ENCODE measurements at places on chromosomes 16 and 17.
A peak's percentile ranks its signal among the peaks of the same experiment; 100 is the strongest.

DNA sequence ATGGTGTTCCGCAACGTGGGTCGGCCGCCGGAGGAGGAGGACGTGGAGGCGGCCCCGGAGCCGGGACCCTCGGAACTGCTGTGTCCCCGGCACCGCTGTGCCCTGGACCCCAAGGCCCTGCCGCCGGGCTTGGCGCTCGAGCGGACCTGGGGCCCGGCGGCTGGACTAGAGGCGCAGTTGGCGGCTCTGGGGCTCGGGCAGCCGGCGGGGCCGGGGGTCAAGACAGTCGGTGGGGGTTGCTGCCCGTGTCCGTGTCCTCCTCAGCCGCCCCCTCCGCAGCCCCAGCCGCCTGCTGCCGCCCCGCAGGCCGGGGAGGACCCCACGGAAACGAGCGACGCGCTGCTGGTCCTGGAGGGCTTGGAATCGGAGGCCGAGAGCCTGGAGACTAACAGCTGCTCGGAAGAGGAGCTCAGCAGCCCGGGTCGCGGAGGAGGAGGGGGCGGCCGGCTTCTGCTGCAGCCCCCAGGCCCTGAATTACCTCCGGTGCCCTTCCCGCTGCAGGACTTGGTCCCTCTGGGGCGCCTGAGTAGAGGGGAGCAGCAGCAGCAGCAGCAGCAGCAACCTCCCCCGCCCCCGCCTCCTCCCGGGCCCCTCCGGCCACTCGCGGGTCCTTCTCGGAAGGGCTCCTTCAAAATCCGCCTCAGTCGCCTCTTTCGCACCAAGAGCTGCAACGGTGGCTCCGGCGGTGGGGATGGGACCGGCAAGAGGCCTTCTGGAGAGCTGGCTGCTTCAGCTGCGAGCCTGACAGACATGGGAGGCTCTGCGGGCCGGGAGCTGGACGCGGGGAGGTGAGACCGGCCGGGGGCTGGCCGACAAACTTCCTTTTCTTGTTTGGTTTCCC, 821 bp downstream of the SOCS7 start:
- DNase-seq: peak; percentile 38

- no peak for DNase-seq
Measured at GRCh38 chr17:76995387-76996105, 127.3 kb downstream of the MGAT5B start.

GRCh38 chr16:56603589-56603988, 4.8 kb upstream of the MT2A start:
- DNase-seq: no peak

DNA sequence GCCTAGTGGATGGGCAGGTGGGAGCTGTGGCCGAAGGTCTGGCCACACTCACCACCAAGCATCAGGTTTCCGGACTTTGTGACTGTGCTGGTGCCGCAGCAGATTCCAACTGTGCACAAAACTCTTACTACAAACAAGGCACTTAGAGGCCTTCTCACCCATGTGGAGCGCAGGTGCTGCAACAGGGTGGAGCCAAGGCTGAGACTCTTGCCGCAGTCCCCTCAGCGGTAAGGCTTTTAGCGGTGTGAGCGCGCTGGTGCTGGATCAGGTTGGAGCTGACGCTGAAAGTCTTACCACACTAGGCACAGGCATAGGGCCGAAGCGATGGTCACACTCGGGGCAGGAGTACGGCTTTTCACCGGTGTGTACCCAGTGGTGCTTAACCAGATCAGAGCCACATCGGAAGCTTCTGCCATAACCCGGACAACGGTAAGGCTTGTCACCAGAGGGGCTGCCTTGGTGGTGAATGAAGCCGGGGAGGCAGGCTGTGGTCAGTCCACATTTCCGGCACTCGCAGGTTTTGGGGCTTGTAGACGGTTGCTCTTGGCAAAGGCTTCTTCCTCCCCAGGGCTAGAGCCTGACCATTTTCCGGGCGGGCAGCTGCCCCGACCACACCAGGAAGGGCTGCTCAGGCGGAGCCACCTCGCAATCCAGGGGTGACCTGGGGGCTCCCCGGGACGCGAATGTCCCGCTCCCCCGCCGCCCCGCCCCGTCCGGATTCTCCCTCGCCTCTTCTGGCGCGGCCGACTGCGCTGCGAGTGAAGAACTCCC, 1.0 kb upstream of the ARMC5 start:
- DNase-seq: peak; percentile 58

DNA sequence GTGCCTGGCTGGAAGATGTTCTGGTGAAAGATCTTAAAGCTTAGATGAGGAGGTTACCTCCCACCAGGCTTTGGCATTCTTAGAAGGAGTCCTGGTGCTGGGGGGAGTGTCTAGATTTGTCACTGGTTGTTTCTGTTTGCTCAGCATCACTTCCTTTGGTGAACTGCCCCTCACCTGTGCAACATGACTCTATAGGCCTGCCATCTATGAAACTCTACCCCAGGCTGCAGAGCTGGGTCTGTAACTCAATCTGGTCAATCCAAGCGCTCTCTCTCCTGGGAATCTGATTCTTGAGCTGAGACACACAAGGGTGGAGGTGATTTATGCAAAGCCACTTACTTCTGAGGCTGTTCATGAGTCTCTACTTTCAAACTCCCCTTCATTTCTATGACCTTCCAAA, 399.4 kb downstream of the NPIPA7 start:
- no peak for DNase-seq

DNA sequence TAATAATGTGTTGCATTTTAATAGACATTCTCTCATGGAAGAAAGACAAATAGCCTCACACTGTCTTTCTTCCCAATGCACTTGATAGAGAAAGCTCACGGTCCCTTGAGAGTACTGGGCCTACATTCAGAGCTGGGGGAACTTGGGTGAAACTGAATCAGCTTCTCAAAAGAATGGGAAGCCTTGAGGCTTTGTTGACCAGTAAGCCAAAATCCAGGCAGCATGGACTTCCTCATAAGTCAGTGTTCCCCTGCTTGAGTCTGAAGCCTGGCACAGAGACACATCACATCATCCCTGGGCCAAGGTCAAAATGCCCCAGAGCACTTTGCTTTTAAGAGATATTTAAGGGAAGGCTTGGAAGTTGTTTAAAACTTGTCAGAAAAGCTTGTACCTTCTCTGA, 302.2 kb upstream of the SALL1 start:
- no peak for DNase-seq

GRCh38 chr17:44904001-44904984, 5.0 kb upstream of the EFTUD2 start:
- DNase-seq: no peak

DNA sequence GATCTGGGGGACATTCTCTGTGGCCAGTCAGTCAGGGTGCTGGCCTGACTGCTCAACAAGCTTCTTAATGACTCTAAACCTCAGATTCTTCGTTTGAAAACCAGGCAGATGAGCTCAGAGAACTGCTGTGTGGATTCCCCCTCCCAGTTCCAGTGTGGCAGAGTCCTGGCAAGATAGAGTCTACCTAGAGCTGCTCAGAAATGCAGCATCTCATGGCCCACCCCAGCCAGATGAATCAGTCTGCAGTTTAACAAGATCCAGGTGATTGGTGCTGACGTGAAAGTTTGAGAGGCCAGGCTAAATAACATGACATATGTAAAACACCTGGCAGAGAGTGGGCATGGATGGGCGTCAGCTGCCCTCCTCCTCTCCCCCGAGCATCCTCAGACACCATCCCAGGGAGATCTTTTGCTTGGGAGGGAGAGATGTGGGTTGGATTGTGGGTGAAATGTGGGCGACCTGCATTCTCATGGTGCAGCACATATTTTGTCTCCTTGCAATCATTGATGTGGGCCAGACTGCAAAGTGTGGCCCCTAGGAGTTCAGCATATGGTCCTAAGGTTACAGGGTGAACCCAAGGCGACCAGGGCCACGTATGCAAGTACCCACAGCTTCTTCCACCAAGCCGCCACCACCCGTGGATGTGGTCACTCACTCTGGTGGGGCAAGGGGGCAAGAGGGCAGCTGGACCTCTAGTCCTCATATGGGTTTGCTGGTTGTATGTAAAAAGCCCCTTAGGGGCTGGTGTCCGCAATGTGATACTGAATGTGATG, 19.5 kb downstream of the SOCS3 start:
- no peak for DNase-seq

- no peak for DNase-seq
Measured at GRCh38 chr17:80790981-80791742, 200.5 kb upstream of the CHMP6 start.

GRCh38 chr16:31071861-31072260, 2.2 kb downstream of the ZNF668 start:
- DNase-seq: no peak

DNA sequence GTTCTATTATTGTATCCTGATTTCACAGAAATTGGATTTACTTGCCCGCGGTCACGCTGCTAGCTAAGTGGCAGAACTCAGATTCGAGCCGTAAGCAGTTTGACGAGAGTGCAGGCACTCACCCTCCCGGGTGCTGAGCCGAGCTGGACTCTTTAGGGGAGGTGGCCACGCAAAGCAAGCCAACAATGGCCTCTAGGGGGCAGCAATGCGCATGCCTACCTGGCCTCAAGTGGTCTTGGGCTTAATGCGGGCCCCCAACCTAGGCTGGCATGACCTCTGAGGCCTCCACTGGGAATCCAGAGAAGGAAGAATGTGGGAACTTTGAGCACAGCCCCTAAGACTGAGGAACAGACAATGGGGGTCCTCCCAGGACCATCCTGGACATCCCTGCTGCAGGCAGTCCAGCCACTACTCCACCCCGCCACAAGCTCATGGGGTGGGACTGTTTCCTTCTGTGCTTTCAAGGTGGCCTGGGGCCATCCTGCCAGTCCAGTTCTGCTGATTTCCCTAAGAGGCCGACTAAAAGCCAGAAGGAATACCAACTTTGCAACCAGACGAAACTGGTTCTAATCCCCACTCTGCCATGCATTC, 276.5 kb downstream of the XYLT1 start:
- DNase-seq: peak; percentile 51

GRCh38 chr16:88750854-88751253, 34.2 kb downstream of the PIEZO1 start:
- DNase-seq: no peak

DNA sequence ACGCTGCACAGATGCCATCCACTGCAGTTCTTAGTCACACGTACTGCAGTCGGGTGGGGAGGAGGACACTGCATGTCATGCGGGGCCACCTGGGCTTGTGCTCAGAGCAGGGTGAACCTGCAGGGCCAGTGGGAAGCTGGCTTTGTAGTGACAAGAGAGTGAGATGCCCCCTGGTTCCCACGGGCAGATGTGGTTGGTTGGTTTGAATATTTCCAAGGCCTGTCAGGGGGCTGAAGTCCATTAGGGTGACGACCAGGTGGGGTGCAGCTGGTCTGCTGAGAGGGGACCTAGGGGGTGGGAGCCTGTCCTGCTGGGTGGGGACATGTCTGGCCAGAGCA, 14.3 kb downstream of the ZNF213 start:
- peak; percentile 14 for DNase-seq

GRCh38 chr17:12773153-12773552, 16.1 kb upstream of the ARHGAP44 start:
- no peak for DNase-seq

DNA sequence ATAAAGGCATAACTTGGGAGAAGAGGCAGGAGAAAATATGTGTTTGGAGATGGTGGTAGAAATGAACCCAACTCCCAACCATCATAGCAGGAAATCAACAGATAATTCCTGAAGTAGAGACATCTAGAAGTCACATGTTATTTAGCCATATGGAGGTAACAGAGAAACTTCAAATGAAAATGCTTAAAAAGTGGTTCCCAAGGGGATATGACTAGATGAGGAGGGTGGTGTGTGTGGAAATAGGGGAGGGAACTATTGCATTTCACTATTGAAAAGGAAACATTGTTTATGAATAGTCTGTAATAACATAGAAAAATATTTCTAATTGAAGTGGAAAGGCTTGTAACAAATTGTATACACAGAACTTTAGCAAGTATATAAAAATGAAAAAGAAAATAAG, 412.0 kb downstream of the SHISA9 start:
- no peak for DNase-seq

DNA sequence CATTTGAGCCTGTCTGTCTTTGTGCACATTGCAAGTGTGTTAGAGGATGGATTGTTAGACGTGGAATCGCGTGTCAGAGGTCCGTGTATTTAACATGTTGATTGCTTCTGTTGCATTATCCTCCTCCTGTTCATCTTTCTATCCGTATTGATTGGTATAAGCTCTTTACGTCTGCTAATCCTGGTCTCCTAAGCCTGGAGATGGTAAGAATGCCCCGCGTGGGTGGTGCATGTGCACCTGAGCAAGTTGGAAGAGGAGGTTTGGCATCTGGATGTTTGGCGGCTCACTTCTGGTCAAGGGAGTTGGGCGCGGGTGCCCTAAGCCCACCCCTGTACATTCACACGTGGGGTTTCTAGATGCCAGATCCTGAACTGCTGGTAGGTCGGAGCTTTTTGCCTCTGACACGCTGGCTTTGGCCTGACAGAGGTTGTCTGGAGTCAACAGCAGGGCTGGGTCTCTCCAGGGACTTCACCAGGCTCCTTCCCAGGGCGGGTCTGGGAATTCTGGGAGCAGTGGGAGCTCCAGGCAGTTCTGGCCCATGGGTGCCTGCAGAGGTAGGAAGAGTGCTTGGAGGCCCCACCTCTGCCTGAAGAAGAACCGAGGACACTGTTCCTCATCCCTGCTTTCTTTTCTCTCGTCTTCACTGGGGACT, 107.3 kb downstream of the OR1D5 start:
- no peak for DNase-seq

Measured in GM20000 (cell line).